ENCODE measurements at places on chromosomes 7 and 10. TPM values are rescaled to one million over a fixed set of nuclear protein-coding genes. Genes with fewer than 3 reads are reported as not detected.

DNA sequence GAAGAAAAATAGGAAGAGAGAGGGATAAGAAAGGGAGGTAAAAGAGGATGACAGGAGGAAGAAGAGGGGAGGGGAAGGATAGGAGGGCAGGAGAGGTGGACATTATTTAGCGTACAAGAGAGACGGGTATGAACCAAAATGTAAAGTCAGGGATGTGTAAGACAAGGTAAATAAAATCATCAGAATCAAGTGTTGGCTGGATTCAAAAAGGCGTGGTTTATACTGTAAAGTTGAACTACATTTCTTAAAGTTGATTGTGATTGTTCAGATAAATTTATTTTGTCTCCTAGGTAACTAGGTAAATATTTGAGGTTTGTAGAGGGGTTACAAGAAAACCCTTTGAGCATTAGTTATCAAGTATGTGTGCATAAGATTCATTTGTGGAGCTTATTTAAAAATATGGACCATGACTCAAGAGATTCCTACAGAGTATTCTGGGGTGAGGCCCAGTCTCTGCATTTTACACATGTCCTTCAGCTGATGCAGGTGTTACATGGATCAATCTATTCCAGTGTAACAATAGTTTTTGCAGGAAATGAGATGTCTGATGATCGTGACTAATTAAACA lies 512.1 kb upstream of the MBL2 start:
- no peak for DNase-seq
- H3K4me1 ChIP-seq: no peaks in the 10 kb centered on the region
- no peak overlapping the region for H3K27ac ChIP-seq
- H3K36me3 ChIP-seq: no peaks in the 10 kb centered on the region
- no peak overlapping the region for H3K4me3 ChIP-seq

FAM24A gene
- not detected for total RNA-seq

DNA sequence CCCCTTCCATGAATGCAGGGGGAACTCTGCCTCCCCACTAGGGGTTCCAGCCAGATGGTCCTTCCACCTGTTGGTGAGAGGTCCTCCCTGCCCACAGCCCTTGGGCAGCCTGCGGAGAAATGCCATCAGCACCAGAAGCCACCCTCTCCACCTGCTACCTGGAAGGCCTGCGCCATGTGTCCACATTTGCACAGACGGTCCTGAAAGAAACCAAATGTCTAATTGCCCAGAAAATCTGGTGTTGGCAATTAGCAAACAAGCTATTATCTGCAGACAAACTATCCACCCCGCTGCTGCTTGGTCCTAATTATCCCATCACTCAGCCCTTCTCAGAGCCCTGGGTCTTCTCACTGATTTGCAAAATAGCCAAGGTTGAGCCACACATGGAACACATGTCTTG lies 32.3 kb downstream of the HSPA12A start:
- H3K4me3 ChIP-seq: no peak overlapping the region
- H3K4me1 ChIP-seq: no peaks in the 10 kb centered on the region
- H3K36me3 ChIP-seq: no peaks in the 10 kb centered on the region
- H3K27ac ChIP-seq: no peak overlapping the region
- no peaks in the 10 kb centered on the region for H3K27me3 ChIP-seq

TPST1 gene
- 6.4 TPM for total RNA-seq

WDR86 gene
- total RNA-seq: not detected

RBM20 gene
- 0.26 TPM for total RNA-seq

ANXA7 gene
- 128 TPM for total RNA-seq

- no peaks in the 10 kb centered on the region for H3K36me3 ChIP-seq
- H3K27me3 ChIP-seq: 0 out of 2 replicates have a peak, but pooled peaks cover 2% of the 10 kb centered on the region
- H3K4me3 ChIP-seq: no peak overlapping the region
- H3K4me1 ChIP-seq: no peaks in the 10 kb centered on the region
- DNase-seq: no peak
Measured at GRCh38 chr10:7000061-7000460, 410.8 kb downstream of the SFMBT2 start.

TRIP6 gene
- 47.4 TPM for total RNA-seq

GRCh38 chr7:50591480-50592438 lies 26.6 kb upstream of the DDC start:
- DNase-seq: peak; percentile 21
- H3K36me3 ChIP-seq: no peaks in the 10 kb centered on the region
- H3K4me3 ChIP-seq: no peak overlapping the region
- no peak overlapping the region for H3K27ac ChIP-seq

DNA sequence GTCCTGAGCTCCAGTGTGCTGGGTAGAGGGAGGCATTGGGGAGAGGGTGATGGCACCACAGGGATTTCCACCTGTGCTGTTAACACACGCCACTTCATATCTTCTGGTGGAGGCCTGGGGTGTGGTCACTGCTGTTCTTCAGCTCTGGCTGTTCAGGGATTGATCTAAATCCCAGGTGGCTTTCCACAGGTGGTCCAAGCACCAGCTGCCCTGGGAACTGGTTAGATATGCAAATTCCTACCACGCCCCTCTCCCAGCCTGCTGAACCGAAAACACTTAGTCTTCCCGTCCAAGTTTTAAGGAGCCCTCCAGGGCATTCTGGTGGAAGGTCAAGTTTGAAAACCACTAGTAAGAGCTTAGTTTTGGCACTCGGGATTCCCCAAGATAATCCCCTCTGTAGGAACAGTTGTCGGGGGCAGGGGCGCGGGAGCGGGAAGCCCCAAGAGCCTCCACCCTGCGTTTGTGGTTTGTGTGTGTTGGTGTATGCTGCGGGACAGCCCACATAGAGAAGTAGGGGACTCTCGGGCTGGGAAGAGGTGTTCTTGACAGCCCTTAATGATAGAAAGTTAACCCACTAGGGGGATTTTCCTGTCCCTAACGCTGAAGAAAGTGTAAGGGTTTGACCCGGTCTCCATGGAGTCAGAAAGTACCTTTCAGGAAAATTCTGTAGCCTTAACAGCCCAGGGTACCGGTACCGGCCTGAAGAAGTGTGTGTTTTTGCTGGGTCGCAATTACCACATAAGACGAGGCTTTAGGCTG lies 5.1 kb downstream of the DEPP1 start:
- H3K27ac ChIP-seq: peak overlapping the region; percentile 80
- peaks cover 8% of the 10 kb centered on the region for H3K36me3 ChIP-seq
- no peaks in the 10 kb centered on the region for H3K27me3 ChIP-seq
- no peak overlapping the region for H3K4me3 ChIP-seq
- no peak for DNase-seq
- peaks cover 43% of the 10 kb centered on the region for H3K4me1 ChIP-seq

Measured in GM12878 (cell line).